ENCODE measurements at places on chromosomes 3 and 15.

DNA sequence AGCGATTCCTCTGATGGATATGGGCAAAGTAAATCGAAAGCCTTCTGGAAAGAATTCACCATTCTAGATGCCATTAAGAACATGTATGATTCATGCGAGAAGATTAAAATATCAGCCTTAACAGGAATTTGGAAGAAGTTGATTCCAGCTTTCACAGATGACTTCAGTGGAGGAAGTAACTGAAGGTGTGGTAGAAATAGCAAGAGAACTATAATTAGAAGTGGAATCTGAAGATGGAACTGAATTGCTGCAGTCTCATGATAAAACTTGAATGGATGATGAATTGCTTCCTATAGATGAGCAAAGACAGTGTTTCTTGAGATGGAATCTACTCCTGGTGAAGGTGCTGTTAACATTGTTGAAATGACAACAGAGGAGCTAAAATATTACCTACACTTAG lies 30.1 kb upstream of the TBC1D23 start:
- DNase-seq, result peak; percentile 33

- DNase-seq, result no peak
These were observed 23.6 kb downstream of the CRTC3 start for GRCh38 chr15:90553248-90553745.

GRCh38 chr3:177811112-177811511 lies 613.8 kb upstream of the TBL1XR1 start:
- DNase-seq, result no peak

DNA sequence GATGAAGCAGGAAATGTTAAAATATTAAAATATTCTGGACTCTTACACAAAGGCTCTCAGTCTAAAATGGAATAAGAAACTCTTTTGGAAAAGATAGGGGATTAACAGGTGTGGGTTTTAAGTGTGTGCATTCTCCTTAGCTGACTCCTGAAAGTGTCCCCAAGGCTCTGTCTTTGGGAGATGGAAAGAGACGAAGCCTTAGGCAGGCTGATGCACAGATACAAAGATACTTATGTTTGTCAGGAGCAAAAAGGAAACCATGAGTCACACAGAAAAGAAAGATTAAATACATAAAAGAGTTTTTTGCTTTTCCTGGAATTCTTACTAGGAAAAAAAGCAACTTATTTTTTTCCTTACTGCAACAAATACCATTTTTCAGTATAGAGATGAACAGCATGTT lies 23.8 kb upstream of the ABI3BP start:
- peak; percentile 36 for DNase-seq

GRCh38 chr15:81068516-81068915 lies 65.6 kb upstream of the CFAP161 start:
- no peak for DNase-seq

- peak; percentile 74 for DNase-seq
These were observed 2.5 kb downstream of the XIRP1 start for GRCh38 chr3:39189959-39190269.

DNA sequence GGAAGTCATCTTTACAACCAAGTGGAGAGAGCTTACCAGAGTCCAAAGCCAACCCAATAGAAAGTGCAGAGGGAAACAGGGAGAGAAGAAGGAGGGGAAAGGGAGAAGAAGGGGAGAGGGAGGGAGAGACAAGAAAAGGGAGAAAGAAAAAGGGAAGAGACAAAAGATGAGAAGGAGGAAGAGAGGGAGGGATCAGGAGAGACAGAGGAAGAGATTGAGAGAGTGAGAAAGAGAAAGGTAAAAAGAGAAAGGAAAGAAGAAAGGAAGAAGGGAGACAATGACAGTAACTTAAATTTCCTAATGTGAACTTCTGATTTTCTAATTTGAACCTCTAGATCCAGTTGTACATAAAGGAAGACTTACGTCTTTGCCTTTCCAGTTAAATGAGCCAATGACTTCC lies 20.7 kb upstream of the WNT5A start:
- no peak for DNase-seq

DNA sequence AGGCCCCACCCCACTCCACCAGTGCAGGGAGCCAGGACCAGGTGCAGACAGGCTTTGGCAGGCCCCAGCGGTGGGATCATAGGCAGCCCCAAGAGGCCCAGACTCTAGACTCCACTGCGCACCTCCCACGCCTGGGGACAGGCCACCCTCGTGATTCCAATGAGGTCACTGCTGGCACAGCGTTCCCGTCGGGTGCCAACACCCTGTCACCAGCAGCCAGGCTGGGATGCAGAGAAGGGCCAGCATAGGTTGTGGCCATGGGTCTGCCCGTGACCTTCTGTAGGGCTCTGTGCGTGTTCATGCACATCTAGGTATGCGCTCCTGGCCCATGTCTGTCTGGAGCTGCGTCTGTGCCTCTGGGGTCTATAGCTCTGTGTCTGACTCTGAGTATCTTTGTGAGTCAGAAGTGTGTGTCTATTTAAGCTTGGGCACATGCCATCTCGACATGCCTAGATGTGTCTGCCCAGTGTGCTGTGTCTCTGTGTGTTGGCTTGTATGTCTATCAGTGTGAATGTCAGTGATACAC lies 13.0 kb downstream of the VIPR1 start:
- peak; percentile 99 for DNase-seq

- peak; percentile 28 for DNase-seq
These were observed 85.5 kb downstream of the DMXL2 start for GRCh38 chr15:51536965-51537574.

All from epithelial cell of esophagus (primary cell).